Stimulated activated CD8-positive, alpha-beta memory T cell treated with anti-CD3 and anti-CD28 coated beads, Interleukin-4, amount 100 ng/mL, for 1 hour (primary cell): ENCODE measurements at places on chromosomes 4 and X.

GRCh38 chr4:90798948-90799347 lies 671.8 kb downstream of the CCSER1 start:
- DNase-seq, result no peak

DNA sequence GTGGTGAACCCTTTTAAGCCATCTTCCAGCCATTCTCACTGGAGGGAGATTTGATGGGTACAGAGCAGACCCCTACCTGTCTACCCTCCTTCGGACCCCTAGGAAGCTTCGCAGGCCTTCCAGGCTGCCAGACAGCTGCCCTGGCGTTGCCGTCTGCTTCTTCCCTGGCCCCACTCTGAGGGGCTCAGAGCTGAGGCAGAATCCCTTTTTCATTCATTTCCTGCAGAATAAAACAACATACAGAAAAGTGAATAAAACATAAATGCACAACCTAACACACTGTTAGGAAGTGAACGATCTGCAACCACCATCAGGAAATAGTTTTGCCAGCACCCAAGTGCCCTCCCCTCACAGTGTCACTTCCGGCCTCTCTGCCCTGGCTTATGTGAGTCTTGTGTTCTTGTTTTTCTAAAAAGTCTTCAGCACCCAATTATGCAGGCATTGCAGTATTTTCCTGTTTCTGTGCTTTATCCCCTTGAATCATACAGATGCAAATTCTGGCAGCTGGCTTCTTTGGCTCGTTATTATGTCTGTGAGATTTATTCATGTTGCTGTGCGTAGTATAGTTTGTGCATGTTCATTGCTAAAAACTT lies 5.6 kb upstream of the ADD1 start:
- peak; percentile 28 for DNase-seq

DNA sequence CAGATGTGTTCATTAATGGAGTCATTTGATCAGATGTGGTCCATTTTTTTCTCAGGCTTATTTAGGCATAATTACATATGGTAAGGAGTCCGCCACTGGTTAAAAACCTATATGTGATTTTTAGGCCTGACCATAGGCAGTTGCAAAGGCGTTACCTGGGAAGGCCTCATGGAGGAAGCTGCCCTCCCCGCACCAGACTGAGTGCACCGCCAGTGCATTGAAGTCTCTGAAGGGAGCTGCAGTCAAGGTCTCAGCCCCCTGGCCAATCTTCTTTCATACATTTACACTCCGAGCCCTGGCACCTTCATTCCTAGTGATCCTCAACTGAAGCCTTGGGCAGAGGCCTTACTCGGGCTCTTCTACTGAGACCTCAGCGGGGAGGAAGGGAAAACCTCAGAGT lies 898.2 kb upstream of the AGA start:
- DNase-seq, result no peak

DNA sequence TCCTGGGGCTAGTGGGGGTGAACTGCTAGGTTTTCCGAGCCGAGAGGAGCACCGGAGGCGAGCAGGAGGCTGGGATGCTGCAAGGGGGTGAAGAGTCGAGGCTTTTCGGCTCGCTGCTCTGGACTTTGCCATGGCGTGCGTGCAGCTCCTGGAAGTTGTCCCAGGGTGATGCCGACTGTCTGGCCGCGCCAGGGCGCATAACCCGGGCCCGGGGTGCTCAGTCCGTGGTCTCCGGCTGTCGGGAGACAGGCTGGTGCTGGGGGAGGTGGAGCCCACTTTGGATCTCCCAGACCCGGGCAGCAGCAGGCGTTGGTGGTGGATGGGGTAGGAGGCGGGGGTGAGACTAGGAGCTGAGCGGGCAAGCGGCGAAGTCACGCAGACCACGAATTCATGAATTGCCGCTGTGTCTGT lies 793 bp downstream of the GRIA3 start:
- no peak for DNase-seq

- DNase-seq, result no peak
Measured at GRCh38 chrX:30957753-30958152, 68.7 kb upstream of the TAB3 start.

- no peak for DNase-seq
Measured at GRCh38 chr4:103400405-103400804, 202.3 kb upstream of the CENPE start.

- DNase-seq, result no peak
Measured at GRCh38 chrX:11105080-11105479, 6.1 kb upstream of the HCCS start.

DNA sequence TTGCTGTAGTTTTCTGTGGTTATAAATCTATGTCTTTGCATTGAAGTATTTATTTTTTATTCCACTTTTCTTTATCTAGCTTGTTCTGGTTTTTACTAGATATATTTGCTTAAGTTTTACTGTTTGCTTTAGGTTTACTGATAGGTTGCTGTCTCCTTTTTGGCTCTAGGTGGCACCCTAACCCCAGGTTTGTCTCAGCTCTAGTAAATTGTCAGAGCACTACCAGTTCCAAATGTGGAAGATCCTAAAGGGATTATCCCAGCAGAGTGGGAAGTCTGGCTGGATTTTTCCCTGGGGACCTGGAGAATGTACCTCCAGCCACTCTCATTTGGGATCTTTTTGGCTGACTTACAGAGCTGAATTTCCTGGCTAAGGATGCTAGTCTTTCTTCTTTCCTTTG lies 106.1 kb downstream of the PBDC1 start:
- DNase-seq, result no peak

GRCh38 chr4:38759113-38759789 lies 23.5 kb downstream of the TLR10 start:
- peak; percentile 33 for DNase-seq

DNA sequence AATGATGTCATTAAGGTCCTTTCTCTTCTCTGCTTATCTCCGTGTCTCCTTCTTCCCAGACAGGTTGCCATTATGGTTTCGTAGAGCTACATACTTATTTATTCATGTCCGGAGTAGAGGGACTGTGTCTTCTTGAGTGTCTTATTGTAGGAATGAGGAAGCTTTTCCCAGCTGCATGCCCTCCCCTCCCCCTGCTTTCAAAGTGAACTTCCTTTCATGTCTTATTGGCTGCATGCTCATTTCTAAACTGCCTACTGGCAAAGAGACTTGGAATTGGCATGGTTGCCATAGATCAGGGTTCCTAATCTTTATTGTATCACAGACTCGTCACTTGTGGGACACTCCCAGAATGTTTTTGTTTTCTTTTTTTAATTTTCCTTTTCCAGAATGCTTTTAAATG lies 15.4 kb downstream of the VAMP7 start:
- no peak for DNase-seq
